Fibroblast of lung (primary cell): ENCODE measurements at places on chromosomes 6 and 20.

DNA sequence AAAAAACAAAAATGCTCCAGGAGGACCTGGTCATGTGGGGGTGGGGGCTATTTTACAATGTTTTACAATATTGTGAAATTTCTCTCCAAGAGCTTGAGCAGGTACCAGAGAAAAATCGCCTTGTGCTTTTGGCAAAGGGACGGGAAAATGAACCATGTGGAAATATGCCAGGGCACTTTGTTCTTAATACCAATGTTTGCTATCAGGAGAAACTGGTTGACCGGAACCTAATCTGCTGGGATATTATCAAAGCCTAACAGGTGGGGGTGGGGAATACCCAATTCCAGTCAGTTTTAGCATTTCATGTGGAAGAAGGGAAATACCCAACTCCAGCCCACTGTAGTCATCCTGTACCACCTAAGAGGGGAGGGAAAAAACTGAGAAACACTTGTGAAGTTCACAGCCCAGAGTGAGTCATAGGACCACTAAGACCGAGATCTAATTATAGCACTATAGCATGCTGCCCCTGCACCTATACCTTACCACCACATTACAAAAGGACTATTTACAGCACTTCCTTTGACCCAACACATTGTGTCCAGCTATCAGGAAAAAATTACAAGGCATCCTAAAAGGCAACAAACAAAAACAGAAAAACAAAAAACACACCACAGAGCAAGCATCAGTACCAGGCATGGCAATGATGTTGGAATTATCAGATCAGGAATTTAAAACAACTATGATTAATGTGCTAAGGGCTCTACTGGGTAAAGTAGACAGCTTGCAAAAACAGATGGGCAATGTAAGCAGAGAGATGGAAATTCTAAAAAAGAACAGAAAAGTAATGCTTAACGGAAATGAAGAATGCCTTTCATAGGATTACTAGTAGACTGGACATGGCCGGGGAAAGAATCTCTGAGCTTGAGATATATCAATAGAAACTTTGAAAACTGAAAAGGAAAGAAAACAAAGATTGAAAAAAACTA lies 84.1 kb upstream of the POPDC3 start:
- DNase-seq: no peak

DNA sequence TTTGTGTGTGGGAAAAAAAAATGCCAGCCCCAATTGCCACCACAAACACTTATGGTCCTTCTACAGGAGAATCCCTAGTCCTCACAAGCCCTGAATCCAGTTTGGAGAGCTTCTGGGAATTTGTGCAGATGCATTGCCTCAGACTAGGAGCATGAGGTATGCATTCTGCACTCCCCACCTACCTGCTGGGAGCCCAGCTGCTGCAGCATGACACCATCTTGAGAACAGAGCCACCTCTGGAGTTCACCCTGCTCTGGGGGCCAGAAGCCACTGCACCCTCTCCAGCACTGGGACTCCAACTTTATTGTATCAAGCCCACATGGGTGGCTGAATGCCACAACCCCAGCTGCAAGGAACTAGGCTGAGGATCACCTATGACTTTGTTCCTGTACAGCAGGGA lies 568.5 kb upstream of the ID4 start:
- DNase-seq: no peak

DNA sequence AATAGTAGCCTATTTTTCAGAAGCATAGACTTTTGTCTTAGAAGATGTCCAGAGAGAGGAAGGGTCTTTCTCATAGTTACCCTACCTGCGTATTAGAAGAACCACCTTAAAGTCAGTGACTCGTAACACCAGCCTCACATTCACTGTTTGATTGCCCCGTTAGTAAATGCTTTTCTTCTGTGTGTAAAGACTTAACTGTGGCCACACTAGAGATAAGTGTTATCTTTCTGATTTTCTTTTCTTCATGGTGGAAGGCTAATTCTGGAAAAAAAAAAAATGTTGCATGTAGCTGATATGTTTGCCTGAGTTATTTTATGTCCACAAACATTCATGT lies 83.9 kb downstream of the SAMD3 start:
- DNase-seq: no peak

GRCh38 chr6:7252390-7252789 lies 60.6 kb downstream of the SSR1 start:
- DNase-seq: no peak

GRCh38 chr6:134111062-134111677 lies 58.7 kb upstream of the SLC2A12 start:
- DNase-seq: peak; percentile 45

- no peak for DNase-seq
Measured at GRCh38 chr6:7188492-7188891, 80.7 kb downstream of the RREB1 start.

DNA sequence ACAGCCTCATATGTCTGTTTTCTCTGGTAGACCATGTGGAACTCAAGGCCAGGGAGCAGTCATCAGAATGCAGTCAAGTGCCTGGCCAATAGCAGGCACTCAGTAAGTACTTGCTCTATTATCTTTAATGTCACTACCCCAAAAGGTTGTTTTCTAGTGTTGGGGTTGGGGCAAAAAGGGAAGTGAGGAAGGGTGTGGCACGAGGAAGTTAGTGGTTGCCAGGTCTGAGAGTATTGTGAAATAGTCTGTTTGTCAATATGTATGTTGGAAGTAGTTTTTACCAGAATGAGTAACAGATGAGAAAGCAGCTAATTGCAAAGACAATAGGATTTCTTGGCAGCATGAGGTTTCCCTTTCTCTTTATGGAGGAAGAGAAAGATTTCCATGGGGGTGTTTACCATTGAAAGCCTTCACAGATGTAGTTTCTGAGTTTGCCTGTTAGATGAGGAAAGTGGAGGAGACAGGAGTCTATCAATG lies 59.5 kb upstream of the ARMH2 start:
- peak; percentile 21 for DNase-seq

DNA sequence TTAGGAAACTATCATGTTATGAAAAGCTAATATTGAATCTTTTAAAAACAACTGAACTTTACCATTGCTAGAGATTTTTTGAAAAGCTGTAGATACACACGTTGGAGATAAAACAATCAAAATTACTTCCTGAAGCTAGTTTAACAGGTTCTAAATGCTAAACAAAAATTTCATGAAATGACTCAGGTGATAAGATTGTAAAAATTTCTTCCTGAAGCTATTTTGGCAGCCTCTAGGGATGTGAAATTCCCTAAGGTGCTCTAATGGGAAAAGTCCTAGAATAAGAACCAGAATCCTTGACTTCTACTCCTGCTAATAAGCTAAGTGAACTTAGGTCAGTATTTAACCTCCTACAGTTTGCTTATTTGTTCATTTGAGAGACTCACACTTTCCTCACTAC lies 8.5 kb downstream of the GCM2 start:
- no peak for DNase-seq

- DNase-seq: no peak
Measured at GRCh38 chr6:47447722-47448121, 29.9 kb upstream of the CD2AP start.

GRCh38 chr6:25746968-25747367 lies 7.6 kb upstream of the SLC17A4 start:
- DNase-seq: no peak

- no peak for DNase-seq
Measured at GRCh38 chr6:24901698-24902328, 33.9 kb downstream of the RIPOR2 start.

DNA sequence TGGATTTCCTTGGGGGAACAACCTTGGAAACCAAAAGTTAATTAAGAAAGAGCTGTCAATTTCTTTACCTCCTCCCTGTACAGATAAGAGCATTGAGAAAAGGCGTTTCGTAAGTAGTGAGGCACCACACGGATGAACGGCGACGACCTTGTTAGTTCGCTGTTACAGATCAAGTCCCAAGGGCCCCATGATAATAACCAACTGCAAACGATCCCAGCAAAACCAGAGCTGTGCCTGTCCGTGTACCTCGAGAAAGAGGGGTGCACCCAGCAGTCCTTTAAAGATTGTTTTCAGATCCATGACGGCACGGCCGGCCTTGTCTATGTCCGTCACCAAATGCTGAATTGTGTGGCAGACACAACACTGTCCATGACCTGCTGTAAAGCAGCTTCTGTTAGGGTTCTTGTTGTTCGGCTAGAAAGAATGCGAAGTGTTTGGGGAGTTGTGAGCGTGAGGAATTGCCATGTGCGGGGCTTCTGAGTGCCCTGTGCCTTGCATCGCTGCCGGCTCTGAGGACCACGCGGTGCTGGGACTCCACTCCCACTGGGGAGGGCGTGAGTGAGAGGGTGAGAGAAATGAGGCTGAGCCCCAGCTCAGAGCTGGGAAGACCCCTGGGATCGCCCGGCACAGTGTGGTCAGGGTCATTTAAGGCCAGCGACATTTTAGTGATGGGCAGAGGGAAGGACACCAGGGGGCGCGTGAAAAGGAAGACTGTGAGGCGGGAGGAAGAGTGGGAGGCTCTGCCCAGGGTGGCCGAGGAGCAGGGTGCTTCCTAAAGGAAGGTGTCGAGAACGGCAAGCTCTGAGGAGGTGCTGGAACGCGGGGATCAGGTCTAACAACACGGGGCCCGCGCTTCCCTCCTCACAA lies 136.8 kb upstream of the RPS6KA2 start:
- no peak for DNase-seq

DNA sequence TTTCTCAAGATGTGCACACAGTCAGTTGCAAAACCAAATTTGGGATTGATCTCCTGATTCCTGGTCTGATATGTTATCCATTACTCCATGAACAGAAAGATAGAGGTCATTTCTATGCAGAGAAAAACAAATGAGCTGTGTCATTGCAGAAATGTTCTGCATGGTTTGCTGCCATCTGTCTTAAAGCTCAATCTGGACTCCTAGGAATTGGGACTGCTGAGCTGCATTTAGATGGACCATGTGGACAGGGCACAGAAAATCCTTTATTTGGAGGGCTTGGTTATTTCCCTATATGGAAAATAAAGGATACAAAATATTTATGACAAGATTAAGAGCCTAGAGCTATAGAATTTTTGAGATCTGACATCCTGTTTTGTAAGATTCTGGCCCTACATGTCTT lies 91.3 kb downstream of the ADGRB3 start:
- DNase-seq: no peak

- DNase-seq: peak; percentile 24
Measured at GRCh38 chr6:72040111-72040510, 153.8 kb downstream of the RIMS1 start.

- no peak for DNase-seq
Measured at GRCh38 chr6:150857945-150858308, 7.6 kb upstream of the MTHFD1L start.

DNA sequence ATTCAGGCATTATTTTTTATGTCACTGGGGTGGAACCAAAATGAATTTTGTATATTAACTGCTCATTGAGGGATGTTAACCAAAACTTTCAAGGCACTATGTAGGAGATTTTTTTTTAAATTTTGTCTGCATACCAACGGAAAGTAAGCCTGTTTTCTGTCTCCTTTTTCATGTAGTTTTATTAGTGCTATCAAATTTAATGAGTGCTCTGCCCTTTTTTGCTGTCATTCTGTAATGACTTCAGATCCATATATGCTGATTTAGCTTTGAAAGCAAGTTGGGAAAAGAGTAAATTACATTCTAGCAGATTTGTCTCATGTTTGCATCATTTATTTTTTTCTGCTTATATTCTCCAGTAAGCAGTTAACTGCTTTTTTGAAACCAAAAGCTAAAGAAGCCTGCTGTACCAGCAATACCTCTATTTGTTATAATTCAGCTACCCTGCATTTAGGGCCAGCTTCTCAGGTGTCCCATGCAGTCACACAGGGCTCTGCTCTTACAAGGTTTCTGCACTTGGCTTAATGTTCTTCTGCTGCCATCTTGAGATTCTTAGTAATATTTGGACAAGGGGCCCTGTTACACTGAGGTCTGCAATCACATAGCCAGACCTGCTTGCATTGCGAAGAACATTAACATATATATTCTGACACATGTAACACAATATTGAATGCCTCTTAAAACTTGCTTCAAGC lies 429.0 kb downstream of the UTRN start:
- no peak for DNase-seq

- DNase-seq: no peak
Measured at GRCh38 chr6:73983367-73983766, 287.4 kb downstream of the CD109 start.

- no peak for DNase-seq
Measured at GRCh38 chr6:71388068-71388744, 99.6 kb downstream of the OGFRL1 start.

DNA sequence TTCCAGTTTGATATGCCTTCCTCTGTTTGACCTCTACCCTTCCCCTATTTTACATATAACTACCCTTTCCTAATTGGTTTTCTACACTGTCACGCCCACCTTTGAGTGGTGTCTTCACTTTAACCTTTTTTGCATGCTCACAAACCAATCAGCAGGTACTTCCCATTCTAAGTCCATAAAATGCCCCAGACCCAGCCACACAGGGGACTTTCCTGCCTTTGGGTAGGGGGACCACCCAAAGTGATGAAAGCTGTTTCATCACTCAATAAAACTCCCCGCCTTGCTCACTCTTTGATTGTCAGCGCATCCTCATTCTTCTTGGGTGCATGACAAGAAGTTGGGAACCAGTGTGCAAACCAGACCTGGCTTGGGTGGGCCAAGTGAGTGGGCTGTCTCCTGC lies 20.5 kb upstream of the SNRPC start:
- no peak for DNase-seq

DNA sequence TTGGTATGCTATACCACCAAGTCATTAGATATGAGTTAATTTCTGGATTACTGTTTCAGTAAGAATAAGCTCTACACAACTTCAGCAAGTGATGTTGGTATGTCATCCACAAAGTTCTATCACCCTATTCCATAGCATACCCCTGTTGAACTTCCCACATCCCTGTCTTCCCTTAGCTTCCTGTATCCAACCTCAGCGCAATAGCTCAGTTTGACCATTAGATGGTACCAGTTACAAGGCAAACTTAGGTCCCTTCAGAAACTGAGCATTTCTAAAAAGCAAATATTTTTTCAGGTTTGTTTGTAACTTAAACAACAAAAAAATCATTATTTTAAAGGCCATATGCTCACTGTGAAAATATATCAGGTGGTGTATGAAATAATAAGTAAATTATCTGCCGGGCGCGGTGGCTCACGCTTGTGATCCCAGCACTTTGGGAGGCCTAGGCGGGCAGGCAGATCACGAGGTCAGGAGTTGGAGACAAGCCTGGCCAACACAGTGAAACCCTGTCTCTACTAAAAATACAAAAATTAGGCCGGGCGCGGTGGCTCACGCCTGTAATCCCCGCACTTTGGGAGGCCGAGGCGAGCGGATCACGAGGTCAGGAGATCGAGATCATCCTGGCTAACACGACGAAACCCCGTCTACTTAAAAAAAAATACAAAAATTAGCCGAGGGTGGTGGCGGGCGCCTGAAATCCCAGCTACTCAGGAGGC lies 8.8 kb upstream of the MOG start:
- DNase-seq: peak; percentile 51

DNA sequence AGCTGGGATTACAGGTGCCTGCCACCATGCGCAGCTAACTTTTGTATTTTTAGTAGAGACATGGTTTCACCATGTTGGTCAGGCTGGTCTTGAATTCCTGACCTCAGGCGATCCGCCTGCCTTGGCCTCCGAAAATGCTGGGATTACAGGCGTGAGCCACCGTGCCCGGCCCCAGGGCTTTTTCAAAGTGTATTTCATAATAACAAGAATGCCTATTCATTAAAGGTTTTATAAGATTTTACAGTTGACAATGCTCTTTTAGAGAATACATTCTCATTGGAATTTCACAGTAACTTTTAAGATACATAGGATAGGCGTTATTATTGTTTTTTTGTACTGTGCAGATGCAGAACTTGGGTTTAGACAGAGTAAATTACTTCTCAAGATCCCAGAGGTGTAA lies 52.6 kb upstream of the PTPRK start:
- no peak for DNase-seq

- peak; percentile 12 for DNase-seq
Measured at GRCh38 chr6:164085091-164086075, 670.9 kb downstream of the QKI start.

- DNase-seq: no peak
Measured at GRCh38 chr6:44401138-44401537, 13.6 kb downstream of the CDC5L start.

- DNase-seq: peak; percentile 30
Measured at GRCh38 chr6:137661601-137662000, 167.4 kb upstream of the OLIG3 start.
